ENCODE measurements at places on chromosomes 3 and 15.

DNA sequence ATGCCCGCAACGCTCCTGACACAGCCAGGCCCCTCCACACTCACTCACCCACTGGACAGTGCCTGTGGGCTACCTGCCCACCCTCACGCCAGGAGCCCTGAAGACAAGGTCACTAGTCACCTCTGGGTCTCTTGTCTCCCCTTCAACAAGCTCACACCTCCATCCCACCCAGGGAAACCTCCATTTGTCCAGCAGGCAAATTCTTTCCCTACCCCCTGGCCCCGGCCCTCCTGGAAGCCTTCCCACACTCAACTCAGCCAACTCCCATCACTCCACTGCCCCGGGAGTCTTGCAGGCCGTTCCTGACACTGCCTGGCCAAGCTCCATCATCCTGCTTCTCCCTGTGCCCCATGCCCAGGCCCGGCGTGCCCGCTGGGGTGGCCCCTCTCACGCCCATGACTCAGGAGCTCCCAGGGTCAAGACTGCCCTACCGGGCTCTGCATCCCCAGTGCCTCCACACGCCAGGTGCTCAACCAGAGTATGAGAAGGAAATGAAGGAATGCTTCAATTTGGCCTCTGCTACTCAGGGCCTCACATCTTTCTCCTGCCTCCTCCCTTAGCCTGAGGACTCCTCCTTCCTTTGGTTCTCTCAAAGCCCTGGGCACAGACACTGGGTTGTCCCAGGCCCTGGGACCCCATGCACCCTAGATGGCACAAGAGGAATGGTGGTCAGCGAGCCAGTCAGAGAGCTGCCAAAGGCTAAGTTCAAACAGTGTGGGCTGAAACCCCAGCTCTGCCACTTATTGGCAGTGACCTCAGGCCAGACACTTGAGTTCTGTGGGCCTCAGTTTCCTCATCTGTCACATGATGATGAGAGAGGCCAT is 88.6 kb downstream of the SEC22A start:
- no peak for DNase-seq

DNA sequence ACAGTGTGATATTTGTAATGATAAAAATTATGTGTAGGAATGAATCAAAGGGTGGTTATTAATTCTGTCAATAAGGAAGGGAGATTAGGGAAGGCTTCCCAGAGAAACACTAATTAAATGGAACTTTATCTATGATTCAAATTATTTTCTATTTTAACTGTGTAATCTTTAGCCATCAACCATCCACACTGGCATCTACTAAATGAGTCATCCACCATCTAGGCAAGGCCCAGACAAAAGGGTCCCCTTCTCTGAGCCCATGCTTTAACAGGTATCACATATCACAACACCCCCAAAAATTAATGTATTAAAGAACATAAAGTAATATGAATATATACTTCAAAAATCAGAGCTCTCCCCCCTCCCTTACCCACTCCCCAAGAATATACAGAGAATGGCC is 19.9 kb upstream of the TPM1 start:
- no peak for DNase-seq

- no peak for DNase-seq
Observed at GRCh38 chr15:57319226-57319918, 56.9 kb upstream of the CGNL1 start.

DNA sequence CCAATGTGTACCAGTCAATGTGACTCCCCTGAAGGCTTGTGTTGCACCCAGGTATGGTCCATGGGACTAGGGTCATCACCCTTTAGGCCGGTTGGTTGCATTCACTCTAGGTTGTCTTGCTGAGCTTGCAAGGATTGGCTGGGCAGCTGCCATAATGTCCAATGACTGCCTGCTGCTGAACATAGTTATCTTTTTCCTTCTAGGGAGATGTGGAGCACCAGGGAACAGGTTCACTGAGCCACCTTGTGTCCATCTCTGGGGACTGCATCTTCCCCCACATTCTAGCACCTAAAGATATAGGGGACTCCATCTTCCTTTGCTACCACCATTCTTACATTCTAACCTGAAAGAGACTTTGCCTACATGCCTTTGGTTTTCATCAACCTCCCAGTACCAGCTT is 580.4 kb upstream of the TBL1XR1 start:
- peak; percentile 40 for DNase-seq

DNA sequence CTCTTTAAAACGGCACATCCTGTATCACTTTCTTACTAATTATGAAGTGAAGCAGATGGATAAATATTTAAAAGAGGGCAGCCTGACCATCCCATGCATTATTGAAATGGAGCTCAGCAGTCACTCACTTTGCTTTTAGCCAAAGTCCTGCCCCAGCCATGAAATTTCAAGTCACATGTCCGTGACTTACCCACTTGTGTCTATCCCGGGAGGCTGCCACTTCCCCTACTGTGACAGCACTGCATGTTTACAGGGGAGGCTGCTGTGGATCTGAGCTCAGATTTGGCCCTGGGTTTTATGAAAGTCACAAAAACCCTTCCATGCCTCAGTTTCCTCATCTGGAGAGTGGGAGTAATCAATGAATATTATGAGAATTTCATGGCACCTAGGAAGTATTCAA is 17.9 kb upstream of the LRRK1 start:
- no peak for DNase-seq

- no peak for DNase-seq
Observed at GRCh38 chr3:61334783-61335182, 83.5 kb upstream of the FHIT start.

DNA sequence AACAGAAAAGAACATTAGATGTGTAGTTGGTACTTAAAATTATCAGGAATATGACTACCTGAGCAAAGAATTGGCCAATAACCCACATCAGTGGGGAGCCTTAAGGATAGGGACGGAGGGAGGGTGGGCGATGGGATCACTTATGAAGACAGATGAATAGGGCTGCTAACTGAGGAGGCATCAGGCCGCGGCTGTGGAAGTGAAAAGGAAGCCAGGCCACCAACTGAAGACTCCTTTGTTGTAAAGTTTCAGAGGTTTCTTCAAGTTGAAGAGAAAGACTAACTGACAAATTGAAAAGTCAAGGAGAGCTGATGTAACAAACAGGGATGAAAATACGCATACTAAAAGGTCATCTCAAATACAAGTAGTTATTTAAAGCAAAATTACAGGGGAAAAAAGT is 135.6 kb upstream of the BHLHE40 start:
- no peak for DNase-seq

DNA sequence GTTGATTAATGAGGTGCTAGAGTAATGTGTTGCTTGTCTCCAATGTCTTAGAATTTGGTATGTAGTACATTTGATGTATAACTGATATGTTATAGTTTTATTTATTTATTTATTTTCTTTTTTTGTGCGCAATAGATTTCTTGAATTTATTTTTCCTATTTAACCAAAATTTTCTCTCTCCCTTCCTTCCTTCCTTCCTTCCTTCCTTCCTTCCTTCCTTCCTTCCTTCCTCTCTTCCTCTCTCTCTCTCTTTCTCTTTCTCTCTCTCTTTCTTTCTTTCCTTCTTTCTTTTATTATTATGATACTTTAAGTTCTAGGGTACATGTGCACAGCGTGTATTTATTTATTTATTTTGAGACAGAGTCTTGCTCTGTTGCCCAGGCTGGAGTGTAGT is 256.2 kb upstream of the TBL1XR1 start:
- DNase-seq: no peak

GRCh38 chr3:150069154-150069527 is 98.4 kb upstream of the PFN2 start:
- DNase-seq: no peak

- DNase-seq: no peak
Observed at GRCh38 chr3:44045476-44046275, 196.0 kb upstream of the TOPAZ1 start.

- DNase-seq: no peak
Observed at GRCh38 chr15:32787949-32788348, 70.1 kb downstream of the GREM1 start.

DNA sequence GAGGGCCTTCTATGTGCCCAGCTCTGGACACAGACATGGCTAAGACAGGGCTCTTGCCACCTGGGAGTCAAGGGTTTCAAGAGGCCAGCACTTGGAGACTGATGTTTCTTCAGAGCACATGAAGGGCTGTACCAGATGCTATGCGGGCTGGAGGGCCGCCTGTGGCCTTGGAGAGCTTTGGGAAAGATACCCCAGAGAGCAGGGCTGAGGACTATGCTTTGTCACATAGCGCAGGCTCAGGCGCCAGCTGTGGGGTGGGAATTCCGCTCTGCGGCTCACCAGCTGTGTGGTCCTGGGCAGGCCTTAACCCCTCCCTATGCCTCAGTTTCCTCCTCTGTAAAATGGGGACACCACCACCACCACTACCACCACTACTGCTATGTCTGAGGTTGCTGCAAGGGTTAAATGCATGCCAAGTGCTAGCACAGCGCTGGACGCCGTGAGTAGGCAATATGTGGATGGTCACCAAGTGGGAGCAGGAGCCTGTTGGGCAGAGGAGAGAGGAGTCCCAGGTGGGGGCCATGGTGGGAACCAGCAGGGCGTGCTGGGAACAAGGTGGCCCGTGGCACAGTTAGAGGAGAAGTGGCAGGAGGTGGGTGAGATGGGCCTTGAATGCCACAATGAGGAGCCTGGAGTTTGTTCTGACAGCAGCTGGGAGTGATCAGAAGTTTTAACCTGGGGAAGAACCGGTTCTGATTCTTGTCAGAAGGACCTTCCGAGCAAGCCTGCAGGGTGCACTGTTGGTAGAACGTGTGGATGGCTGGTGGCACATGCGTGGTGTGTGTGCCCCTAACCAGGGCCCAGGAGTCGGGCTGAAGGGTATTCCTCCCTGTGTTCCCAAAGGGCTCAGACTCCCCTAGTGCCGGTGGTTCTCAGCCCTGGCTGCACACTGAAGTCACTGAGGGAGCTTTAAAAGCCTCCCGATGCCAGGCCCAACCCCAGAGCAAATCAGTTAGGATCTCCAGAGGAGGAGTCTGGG is 41.7 kb downstream of the FEM1B start:
- DNase-seq: no peak

DNA sequence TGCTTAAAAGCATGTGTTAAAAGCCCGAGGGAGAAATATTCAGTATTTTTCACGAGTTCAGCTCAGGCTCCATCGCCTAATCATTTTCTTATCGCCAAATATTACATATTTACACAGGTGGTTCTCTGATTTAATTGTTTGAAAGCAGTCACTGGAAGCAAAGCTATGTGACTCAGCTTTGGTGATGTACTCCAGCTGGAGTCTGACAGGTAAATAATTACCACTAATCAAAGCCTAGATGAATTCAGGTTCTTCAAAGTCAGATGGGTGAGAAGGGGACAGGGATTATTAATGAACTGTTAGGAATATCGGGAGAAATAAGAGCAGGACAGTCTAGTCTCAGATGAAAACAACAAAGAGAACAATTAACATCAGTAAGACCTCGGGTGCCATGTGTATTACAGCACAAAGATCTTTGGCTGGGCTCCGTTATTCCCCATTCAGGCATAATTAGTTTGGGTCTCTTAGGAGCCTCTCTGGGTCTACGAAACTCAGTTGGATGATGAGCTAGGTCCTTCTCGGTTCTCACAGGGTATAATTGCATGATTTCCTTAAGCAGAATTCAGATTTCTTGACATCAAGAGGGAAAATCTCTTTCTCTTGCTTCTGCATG is 331.7 kb upstream of the ADAMTS9 start:
- DNase-seq: peak; percentile 10
